Activated CD4-positive, alpha-beta T cell treated with anti-CD3 and anti-CD28 coated beads for 48 hours (primary cell): ENCODE measurements at places on chromosomes 2 and 18.

DNA sequence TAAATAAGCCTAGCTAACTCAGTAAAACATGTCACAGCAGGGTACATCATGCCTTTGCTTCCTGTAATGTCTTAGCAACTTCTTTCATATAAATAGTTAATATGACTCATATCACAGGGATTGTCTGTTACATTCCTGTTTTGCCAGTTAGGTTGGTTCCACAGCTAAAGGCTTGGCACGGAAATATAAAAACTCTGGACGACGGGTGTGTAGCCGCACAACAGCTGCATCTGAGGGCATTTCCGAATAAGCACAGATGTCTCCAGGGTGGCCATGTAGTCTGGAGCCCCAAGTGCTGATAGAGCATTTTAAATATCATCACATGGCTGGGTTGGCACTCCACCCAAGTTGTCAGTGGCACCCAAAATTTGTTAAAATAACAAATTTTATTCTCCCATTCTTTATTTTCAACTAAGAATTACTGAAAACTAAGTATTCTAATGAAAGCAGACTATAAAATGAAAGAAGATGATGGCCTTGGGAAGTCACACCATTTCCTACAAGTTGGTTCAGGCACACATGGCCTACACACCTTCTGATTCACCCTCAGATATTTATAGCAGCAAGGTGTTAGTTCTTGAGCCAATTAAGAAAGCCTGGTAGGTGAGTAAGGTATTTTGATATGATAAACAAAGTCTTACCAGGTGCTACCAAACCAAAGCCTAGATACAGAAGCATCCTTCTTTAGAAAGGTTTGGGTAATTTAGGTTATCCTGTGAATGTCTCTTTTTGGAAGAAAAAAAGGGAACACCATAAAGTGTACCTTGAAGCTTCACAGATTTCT lies 61.8 kb upstream of the STK17B start:
- no peak for DNase-seq

DNA sequence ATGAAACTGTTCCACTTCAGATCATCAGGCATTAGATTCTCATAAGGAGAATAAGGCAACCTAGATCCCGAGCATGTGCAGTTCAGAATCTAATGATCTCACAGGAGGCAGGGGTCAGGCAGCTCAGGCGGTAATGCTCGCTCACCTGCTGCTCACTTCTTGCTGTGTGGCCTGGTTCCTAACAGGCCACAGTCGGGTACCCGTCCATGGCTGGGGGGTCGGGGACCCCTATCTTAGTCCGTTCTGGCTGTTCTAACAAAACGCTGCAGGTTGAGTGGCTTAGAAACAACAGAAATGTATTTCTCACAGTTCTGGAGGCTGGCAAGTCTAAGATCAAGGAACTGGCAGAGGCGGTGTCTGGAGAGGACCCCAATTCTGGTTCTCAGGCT lies 79.2 kb downstream of the ASB1 start:
- DNase-seq = no peak

GRCh38 chr18:45734944-45735343 lies 11.0 kb downstream of the SLC14A1 start:
- no peak for DNase-seq

DNA sequence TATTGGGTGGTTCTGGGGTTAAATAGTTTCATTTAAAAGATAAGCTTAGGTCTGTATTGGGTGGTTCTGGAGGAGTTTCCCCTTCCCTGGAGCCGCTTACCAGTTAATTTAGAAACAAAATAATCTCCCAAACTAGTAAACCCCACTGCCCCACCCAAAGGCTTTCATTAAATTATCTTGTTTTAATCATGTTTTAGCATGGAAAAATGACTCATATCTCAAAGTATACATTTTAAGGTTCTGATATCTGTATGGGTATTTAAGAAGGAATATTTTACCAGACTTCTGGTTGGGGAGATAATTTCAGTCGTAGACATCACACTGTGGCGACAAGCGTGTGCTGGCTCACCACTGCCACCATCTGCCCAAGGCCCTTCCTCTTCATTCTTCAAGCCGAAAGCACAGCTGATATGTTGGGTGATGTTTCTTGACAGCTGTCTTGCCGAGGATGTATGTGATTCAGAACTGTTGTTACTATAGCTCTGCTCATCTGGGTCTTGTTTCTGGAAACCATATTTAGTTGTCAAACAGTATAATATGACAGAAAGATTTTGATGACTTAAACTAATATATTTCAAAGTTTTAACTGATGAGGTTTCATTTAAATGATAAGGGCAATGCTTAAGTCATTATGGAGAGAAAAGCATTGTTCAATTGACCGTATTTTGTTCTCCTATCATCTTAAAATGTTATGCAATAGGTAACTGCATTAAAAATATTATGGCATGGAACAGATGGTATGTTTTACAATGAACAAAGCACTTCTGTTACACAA lies 5.1 kb downstream of the FIGLA start:
- peak; percentile 63 for DNase-seq

DNA sequence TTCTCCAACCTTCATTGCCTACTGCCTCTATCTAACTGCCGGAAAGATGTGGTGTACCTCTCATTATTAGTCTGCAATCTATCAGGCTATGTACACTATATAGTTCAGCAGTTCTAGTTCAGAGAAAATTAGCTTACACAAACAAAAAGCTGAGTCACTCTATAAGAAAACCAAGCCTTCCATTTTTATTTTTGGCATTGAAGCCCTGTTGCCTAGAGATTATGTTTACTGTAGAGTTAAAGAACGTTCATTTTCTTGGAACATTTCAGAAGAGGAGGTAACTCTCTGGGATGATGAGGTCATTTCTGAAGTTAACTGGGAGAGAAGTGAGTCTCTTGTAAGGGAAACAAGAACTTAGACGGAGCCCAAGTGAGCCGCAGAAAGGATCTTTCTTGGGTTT lies 133.5 kb downstream of the FAM124B start:
- DNase-seq = no peak

GRCh38 chr2:29241341-29241740 lies 126.1 kb downstream of the CLIP4 start:
- no peak for DNase-seq

- no peak for DNase-seq
Observed at GRCh38 chr2:85062565-85062964, 70.6 kb upstream of the TCF7L1 start.

- no peak for DNase-seq
Observed at GRCh38 chr2:146544701-146545100, 1300.1 kb upstream of the ACVR2A start.

GRCh38 chr2:196440413-196440812 lies 199.1 kb upstream of the CCDC150 start:
- no peak for DNase-seq

- DNase-seq = peak; percentile 5
Observed at GRCh38 chr18:31041271-31042083, 1.1 kb downstream of the DSC3 start.

- DNase-seq = peak; percentile 22
Observed at GRCh38 chr2:203873921-203874631, 6.5 kb downstream of the CTLA4 start.

DNA sequence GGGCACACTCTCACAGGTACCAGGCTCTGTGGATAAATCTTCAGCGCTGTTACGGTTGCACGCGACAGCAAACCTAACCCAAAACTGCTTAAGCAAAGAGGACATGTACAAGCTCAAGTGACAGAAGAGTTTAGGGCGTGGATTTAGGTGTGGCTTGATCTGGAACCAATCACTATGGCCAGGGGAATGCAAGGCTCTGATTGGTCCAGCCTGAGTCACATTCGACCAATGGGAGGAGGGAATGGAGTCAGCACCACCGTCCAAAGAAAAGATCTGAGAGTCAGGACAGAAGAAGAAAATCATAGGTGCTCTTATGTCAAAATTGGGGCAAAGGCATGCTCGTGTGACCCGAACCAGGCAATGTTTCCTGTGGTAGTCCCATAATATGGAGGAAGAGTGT lies 139.0 kb downstream of the TRIM43 start:
- DNase-seq = peak; percentile 14

DNA sequence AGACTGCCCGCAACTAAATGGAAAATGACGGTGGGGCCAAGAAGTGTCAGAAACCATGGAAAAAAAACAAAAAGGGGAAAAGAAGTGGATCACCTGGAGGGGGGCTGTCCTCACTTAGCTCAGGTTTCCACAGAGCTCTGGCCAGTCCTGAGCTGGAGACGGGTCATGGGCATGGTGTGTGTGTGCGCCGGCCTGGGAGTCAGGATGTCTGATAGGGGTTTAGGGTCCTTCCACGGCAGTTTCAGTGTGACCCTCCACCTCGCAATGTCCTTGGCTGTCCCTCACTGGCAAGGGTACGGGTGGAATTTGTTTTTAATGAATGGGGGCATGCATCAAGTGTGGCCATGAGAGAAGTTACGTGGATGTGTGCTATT lies 133.2 kb upstream of the MEIS1 start:
- DNase-seq = no peak

- DNase-seq = no peak
Observed at GRCh38 chr2:208142925-208143799, 2.8 kb downstream of the CRYGB start.

DNA sequence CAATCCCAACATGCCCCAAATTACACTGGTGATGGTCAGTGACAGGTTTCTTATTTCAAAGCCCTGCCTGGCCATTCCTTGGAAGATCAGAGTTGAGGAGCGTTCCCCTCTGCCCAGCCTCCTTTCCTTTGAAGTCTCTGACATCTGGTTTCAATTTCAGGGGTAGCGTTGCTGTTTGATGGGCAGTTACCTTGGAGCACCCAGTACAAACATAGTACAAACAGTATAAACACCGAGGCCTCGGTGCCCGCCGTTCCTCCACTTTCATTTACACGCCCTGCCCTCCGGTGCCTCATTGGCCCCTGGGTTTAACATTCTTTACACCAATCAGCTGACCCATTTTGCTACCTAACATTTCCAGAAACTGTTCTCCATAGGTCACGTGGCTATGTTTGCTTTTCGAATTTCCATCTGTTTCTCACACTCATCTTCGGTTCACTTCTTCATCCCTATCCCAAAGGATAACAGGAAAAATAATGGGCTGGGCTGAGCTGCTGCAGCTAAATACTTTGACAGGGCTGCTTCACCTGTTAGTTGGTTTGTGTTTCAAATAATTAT lies 65.6 kb downstream of the NRP2 start:
- DNase-seq = no peak

DNA sequence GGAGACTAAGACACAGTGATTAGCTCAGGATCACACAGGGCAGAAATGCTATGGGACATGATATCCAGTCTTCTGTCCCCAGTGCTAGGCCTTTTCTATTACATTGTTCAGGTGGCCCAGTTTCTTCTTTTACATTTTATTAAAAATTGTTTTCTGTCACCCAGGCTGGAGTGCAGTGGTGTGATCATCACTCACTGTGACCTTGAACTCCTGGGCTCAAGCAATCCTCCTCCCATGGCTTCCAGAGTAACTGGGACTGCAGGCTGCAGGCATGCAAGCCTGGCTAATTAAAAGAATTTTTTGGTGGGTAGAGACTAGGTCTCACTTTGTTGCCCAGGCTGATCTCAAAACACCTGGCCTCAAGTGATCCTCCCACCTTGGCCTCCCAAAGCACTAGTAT lies 15.4 kb downstream of the PDK1 start:
- no peak for DNase-seq

- DNase-seq = no peak
Observed at GRCh38 chr2:27378096-27378808, 2.3 kb downstream of the ZNF513 start.

DNA sequence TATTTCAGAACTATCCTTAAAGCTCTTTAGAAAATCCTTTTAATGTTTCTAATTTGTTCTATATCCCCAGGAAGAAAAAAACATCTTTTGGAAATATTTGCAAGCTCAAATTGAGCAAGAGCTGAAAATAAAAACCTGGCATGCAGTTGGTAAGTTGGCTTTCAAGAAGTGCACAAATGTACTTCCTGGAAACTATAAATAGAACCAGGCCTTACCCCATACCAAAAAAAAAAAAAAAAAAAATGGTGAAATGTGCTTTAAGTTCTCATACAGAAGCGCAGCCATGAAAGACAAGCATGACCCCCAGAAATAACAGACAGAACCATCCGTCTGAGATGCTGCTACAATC lies 178.5 kb downstream of the HDAC4 start:
- no peak for DNase-seq

DNA sequence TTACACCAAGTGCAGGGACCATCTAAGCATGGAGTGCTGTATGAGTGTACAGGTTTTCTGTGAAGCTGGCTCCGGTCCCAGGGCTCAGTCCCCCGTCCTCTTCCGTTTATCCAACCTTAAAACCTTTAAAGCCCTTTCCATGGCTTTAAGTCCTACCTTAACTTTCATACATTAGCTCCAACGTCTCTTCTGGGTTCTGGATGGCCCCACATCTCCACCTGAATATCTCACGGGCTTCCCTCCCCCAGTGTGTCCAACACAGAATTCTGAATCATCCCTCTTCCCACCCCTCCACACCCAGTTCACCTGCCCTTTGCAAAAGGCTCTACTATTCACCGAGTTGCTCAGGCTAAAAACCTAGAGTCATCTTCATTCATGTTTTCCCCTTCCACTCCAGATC lies 12.8 kb downstream of the ARHGAP25 start:
- DNase-seq = no peak

DNA sequence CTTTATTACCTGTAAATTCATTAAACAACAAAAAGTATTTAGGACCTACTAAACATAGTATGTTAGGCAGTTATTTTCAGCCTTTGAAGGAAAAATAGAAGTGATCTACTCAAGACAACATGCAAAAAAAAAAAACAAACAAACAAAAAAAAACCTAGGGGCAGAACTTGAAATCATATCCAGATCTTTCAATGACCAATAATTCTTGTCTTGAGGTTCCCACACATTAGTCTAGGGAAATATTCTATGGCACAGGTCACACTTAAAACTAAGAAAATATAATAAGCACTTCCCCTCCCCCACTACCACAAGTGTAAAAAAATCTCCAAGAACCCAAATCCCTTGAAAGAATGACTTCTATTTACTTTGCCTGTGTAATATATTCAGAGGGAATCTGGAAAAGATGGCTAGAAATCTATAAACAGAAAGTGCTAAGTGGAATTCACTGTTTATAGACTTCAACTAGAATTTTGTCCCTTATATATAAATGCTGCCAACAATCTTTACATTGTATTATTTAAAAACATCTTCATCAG lies 3.5 kb downstream of the PELI1 start:
- DNase-seq = no peak

DNA sequence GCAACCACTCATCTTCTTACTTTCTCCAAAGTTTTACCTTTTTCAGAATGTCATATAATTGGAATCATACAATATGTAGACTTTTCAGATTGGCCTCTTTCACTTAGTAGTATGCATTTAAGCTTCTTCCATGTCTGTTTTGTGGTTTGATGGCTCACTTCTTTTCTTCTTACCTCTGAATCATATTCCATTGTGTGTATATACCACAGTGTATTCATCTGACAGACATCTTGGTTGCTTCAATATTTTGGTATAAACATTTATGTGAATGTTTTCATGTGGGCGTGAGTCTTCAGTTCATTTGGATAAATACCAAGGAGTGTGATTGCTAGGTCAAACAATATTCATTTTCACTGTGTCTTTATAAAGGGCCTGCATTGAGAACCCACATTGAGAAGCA lies 136.1 kb upstream of the NOSTRIN start:
- no peak for DNase-seq
